ENCODE measurements at places on chromosomes 13 and 19.

GRCh38 chr13:51041710-51042109, 69.4 kb downstream of the C13orf42 start:
- DNase-seq = no peak

DNA sequence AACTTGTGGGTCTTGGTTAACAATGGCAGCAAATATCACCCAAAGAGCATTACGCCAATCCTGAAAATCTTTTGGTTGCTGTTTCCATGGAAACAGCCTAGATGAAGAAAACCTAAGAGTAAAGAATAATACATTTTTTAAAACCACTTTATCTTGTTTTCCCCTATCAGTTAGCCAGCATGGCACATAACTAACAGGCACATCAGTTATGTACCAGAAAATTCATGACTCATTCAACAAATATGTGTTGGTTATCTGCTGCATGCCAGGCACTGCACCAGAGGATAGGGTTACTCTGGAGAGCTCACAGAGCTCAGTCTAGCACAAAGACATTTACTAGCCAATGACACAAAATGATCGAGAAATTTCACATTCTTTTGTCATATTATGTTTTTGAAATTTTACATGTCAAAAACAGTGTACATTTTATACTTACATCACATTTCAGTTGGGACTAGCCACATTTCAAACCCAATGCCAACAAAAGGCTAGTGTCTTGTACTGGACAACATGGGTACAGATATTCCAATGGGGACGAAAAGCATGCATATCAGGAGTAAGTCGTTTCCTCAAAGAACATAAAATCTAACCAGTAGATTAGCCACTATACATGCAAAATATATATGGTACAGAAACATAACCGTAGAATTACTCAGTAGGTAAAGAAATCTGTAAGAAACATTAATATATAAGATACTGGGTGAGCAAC, 20.3 kb downstream of the LNX2 start:
- no peak for DNase-seq

DNA sequence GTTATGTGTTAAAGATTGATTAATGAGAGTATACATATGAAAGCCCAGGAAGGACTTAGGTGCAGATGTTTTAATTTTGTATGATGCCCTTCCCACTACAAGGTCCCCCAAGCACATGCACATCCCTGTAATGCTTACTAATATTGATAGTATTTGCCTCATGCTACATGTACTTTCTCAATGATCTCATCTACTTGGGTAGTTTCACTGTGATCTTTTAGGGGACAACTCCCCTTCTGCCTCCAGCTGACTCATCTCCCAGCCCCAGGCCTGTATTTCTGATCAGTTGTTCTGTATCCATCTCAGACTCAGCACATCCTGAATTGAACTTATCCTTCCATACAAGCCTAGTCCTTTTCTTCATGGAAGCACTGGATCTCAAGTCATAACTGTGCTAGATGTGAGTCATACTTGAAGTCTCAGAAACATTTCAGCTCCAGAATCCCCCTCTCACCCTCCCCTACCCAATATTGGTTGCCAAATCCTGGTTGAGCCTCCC, 49.4 kb upstream of the INTS6 start:
- peak; percentile 14 for DNase-seq

GRCh38 chr19:33960566-33960965, 163.9 kb downstream of the KCTD15 start:
- no peak for DNase-seq

- no peak for DNase-seq
Measured at GRCh38 chr19:45560686-45561085, 23.9 kb downstream of the OPA3 start.

- DNase-seq = no peak
Measured at GRCh38 chr13:26460648-26461047, 96.8 kb upstream of the WASF3 start.

GRCh38 chr19:38744874-38745273, 600 bp upstream of the CAPN12 start:
- no peak for DNase-seq

DNA sequence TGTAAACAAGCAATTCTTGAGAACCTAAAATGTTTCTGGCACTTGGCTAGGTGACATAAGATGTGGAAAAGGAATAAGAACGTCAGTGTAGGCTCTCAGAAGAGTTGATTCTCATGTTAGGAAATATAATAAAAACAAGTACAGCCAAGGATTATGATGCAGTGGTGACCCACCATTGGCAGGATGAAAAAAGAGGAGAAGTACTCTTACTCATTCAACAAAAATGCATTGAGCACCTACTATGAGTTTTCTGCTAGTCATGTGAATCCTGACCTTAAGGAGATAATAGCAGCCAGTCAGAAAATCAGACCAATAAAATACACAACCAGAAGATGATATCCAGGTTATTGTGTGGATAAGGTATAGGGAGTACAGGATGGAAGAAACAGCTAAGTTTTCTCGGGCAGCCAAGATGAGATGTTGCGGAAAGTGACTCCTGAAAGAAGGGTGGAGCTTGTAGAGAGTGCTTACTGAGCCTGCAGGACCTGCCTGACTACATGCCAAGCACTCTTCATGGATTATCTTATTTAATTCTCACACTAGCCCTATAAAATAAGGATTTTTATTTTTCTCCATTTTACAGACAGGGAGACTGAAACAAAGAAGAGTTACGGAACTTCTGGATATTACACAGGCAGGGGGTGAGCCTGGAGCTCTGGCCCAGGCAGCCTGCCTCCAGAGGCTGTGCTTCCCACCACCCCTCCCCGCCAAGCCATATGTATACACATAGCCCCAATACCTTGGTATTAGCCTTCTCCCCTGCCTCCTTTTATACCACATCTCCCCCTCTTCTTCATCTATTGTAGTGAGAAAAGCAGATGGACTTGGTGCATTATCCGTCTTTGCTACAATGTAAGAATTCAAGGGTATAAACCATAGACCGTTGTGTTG, 58.0 kb downstream of the TGDS start:
- no peak for DNase-seq

DNA sequence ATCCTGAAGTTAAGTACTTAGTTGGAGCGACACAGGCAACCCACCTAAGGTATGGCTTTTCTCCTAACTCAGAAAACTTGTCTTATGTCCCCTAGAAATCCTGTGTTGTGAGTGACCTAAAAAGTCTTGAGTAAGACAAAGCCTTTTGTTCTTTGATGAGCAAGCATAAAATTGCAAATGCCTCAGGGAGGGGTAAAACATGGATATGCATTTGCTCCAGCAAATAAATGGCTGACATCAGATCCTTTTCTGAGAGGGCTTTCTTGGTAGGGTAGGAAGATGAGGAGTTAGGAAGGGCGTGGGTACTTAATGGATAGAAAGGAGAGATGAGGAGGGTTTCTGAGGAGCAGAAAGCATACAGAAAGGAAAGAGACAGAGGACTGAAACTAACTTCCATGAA, 163.7 kb downstream of the IER2 start:
- no peak for DNase-seq

DNA sequence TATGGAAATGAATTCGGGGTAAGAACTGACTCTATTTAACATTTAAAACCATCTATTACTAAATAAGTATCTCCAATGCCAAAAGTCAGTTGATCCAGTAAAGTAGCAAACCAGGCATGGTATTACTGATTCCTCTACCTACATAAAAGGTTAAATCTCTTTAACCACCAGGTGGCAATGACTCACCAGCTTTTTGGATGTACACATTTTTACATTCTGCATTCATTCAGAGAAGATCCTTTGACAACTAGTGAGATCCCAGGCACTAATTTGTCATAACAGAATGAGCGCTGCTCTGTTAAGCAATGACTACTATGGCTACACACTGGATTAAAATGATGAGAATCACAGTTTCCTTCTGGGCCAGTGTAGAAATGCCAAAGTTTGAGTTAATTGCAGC, 329.8 kb upstream of the GPC6 start:
- no peak for DNase-seq

- DNase-seq = no peak
Measured at GRCh38 chr13:42116225-42116624, 67.8 kb downstream of the DGKH start.

- no peak for DNase-seq
Measured at GRCh38 chr19:30518965-30519606, 146.9 kb downstream of the ZNF536 start.

GRCh38 chr19:2375353-2376121, 15.5 kb downstream of the TMPRSS9 start:
- DNase-seq = no peak

DNA sequence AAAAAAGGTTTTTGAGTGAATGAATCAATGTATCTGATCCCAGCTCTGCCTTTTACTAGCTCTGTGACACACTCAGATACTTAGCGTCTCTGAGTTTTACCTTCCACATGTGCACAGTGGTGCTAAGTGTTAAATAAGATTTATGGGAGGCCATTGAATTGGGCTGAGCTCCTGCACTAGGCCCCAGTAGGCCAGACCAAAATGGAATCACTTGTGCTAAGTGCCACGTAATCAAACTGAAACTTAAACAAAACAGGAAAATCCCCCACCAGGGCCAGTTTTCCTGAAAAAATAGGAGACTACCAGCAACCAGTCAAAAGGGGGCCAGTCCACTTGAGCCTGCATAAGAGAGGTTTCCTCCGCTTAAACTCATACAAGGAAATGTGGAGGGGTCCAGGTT, 40.9 kb downstream of the GJA3 start:
- no peak for DNase-seq

All from GM18507 (cell line).